Fibroblast of skin of left biceps (primary cell): ENCODE measurements at places on chromosomes 1 and 21.

DNA sequence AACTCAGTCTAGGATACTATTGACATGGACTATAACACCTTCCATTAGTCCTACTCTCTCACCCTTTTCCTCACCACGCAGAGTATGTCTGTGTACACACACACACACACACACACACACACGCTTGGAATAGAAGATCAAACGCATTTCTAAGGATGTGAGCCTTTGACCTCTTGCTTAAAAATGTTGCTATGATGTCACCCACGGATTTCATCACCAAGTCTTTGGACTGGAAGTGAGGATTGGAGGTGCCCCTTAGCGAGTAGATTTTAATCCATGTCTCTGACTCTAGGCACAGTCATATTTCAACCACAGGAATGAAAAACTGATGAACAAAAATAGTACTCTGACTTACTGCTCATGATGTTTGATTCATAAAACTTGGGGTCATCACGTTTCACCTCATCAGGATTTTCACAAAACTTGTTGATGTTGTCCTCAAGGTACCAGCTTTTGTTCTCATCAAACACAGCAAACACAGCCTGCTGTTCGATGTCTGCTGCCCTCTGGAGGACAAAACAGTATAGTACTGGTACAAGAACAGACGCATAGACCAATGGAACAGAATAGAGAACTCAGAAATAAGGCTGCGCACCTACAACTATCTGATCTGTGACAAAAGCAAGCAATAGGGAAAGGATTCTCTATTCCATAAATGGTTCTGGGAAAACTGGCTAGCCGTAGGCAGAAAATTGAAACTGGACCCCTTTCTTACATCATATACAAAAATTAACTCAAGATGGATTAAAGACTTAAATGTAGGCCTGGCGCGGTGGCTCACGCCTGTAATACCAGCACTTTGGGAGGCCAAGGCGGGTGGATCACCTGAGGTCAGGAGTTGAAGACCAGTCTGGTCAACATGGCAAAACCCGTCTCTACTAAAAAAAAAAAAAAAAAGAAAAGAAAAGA is 39.9 kb downstream of the F5 start:
- DNase-seq, result peak; percentile 30

DNA sequence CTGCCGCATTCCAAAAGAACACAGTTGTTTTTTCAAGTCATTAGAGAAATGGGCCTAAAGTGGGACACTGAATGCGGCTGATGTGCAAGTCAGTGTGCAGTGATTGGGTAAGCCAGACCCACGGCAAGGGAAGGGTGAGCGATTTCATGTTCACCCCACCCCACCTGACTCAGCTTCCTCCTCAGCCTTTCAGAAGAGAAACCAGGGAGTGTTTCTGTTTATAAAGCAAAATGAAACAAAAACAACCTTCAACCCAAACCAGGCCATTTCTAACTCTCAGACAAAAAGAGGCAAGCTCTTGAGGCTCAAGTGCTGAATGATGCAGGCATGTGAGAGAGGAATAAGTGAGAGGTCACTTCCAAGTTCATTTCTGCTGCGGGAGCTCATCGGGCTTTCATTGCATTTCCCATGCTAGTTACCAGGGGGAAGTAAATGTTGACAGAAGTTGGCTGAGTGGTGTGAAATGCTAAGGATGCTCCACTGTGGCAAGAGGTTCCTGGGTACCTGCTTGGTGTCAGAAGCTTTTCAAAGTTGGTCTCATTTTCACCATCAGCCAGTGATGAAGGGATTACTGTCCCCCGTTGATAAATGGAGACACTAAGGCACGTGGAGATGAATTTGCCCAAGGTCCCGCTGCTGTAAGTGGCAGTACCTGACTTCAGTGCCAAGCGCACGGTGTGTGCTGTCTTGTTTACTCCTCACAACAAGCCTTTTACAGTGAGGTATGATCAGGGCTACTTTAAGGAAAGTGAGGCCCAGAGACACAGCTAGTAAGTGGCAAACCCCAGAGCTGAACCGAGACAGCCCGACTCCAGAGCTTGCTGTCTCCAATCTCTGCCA is 29.1 kb downstream of the STPG1 start:
- no peak for DNase-seq

DNA sequence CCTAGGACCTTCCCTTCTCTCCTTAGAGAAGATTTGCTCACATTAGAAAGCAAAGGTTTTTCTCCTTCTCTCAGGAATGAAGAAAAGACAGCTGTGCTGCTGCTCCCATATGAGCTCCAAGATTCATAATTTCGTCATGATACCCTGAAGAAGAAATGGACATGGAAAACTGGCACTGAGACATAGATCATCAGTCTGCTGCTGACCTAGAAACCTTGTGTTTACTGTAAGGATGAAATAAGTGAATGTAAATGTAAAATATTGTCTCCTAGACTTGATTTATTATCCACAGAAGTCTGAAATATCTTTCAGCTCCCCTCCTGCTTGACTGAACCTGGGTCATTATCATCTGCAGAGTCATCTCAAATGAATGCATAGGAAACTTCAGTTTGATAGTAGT is 77.9 kb downstream of the ZC3H11B start:
- DNase-seq, result no peak

DNA sequence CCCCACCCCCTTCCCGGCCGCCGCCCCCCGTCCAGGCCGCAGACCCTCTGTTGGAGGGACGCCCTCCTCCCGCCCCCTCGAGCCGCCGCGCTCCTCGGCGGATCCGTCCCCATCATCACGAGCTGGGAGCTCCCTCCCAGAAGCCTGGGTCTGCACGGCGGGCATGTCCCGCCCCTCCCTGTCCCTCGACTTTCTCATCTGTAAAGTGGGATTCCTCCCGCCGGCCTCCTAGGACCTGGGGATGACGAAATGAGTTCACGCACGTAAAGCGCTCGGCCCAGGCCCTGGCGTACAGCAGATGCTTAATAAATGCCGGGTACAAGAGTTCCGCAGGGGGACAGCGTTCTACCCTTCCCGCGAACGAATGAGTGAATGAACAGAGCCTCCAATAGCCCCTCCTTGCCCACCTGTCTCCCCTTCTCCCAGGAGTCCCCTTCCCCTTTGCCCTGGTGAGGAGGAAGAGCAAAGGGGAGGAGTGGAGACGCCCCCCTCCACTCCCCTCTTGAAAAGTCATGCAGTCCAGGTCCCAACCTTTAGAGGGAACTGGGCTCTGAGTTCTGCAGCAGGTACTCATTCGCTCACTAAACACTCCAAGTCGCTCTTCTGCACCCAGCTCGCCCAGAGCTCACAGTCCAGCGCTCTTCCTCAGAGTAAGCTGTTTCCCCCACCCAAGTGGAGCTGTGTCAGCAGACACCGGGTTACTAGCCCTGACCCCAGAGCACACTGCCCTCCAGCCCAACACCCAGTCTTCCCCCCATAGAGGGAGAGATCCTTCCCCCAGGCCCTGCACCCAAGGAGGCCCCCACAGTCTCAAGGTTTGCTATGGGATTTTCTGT is 16.8 kb downstream of the RAP1GAP start:
- no peak for DNase-seq

- no peak for DNase-seq
These were observed 53.8 kb downstream of the PLPP3 start for GRCh38 chr1:56525489-56526041.

DNA sequence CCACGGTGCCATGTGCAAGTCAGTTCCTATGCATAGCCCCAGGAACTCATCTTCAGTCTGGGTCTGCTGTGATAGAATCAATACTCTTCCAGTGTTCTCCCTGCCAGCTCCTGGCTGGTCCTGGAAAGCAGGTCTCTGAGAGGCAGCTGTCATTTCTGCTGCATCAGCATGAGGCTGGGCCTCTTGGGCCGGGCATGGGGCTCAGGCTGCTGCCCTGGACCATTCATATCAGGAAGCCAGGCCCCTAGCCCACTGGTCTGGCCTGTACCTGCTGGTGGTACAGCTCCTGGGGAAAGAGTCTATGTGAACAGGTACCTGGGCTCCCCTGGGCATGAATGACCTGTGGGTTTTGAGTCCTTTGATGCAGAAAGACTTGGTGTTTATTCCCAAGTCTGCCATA is 173.6 kb upstream of the CSF3R start:
- no peak for DNase-seq

- no peak for DNase-seq
These were observed 10.9 kb upstream of the PROX1 start for GRCh38 chr1:213976665-213977485.

- no peak for DNase-seq
These were observed 5.0 kb downstream of the SUCO start for GRCh38 chr1:172537827-172538391.

DNA sequence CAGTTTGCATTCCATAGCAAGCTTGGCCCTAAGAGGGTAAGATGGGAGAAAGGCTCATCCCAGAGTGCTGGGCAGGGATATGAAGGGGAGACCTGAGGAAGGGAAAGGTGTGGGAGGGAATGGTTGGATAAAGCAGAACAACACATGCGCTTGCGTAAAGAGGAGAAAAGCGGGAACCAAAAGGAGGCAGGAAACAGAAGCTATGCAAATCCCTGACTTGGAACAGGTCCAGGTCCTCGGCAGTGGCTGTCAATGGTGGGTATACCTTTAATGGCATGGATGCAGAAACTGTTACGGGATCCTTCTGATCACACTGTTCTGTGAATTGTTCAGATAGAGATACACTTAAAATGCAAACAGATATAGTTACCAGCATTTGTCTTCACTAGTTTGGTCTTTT is 455.6 kb downstream of the SIPA1L2 start:
- no peak for DNase-seq

DNA sequence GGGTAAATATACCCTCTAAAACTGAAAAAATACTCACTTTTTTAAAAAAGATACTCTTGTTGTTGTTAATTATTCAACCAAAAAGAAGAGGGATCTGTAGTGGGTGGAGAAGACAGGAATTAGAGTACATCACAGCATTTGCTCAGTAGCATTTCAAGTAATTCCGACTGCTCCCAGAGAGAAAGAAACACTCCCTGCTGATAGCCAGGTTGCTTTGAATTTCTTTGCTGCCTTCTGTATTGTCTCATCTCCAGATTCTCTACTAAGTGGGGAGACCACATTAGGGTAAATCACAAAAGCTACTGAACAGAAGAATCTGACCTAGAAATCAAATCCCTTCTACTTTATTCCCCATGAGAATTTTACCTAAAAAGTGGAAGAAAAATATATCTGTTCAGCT is 661.1 kb downstream of the BRINP3 start:
- no peak for DNase-seq

DNA sequence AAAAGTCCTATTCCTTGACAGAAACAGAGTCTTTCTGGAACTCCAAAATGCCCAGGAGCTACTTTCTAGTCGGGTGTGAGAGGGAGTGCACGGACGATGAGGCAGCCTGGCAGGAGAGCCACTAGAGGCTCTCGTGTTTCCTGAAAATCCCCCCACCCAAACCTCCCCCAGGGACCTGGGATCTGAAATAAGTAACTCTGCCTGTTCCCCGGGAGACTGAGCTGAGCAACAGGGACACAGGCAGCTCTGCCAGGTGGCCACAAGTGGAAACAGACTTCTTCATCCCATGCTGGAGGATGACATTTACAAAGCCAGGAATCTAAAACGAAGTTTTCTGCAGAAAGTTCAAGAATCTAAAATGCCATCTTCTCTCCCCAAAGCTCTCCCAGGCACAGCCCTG is 77.1 kb downstream of the ITPKB start:
- DNase-seq, result no peak

DNA sequence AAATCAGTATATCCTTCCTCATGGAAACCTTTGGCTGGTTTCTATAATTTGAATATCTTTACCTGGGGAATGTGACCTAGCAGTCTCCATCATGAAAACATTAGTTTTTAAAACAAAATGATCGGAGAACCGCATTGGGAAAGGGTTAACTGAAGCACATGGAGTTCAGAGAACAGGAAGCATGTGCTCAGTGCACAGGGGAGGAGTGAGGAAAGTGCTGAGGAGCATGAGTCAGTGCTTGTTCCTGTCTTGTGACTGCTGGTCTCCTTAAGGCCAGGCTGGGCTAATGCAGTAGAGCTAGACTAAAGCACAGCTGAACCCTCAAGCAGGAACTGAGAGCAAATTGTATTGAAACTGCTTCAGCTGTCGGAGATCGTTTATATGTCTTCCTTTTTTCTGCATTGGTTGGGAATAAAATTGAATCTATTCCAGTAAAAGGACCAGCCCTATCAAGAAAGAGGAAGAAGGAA is 5.8 kb downstream of the IFI16 start:
- DNase-seq, result no peak

DNA sequence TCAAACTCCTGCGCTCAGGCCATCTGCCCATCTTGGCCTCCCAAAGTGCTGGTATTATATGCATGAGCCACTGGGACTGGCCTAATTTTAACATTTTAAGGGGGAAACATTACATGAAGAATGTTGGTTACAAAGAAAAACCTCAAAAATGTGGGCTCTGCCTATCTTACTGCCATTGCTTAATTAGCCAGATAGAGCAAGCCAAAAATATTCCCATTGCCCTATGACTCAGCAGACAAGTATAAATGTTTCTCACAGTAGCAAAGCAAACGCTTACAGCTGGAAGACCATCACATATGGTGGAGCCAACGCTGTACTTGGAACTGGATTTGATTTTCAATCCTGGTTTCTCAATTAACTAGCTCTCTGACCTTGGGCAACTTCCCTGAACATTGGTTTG is 502.0 kb downstream of the SMYD3 start:
- peak; percentile 96 for DNase-seq

- DNase-seq, result peak; percentile 46
These were observed 69.6 kb downstream of the SDCCAG8 start for GRCh38 chr1:243325305-243325890.

DNA sequence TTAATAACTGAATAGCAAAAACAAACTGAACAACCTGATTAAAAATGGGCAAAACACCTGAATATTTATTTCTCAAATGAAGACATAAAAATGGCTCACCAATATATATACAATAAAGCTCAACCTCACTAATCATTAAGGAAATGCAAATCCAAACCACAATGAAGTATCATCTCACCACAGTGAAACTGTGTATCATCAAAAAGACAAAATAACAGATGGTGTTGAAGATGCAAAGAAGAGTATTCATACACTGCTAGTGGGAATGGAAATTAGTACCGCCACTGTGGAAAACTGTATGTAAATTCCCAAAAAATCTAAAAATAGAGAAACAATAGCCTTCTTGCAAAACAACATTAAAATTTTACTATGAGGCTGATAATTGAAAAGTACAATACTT is 1660.1 kb upstream of the B3GALT2 start:
- no peak for DNase-seq

GRCh38 chr1:83901547-83902155 is 97.3 kb downstream of the TTLL7 start:
- DNase-seq, result peak; percentile 61

DNA sequence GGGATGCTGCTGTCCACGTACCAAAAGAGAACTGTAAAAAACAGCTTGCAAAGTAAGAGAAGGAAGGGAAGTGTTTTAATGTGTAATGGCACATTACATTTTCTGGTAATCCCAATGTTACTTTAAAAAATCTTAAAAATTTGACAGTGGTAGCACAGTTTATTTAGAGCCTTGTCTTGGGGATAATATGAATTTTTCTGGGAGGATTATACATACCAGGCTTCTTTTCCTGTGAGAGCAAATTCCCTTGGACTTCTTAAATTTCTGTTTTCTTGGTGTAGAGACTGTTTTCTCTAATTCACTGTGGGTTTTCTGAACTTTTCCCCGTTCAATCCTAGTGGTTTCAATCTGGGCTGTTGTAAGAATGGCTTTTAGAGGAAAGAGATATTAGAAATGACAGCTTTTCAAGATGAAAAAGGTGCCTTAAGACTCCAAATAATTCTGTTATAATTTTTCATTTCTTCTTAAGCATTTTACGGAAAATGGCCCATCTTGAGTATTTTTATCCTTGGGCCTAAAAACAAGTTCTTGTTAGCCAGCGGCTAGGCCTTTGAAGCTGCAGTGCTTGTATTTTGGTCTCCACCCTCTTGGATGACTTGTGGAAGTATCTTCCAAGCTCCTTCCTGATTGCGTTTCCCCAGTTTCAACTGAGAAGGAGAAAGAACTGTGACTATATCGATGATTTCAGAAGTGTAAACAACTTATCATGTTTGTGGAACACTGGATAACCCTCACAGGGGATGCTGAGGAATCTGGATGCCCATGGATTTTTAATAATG is 70.0 kb downstream of the LEPR start:
- DNase-seq, result no peak
